ENCODE measurements at places on chromosomes 2 and 18.

DNA sequence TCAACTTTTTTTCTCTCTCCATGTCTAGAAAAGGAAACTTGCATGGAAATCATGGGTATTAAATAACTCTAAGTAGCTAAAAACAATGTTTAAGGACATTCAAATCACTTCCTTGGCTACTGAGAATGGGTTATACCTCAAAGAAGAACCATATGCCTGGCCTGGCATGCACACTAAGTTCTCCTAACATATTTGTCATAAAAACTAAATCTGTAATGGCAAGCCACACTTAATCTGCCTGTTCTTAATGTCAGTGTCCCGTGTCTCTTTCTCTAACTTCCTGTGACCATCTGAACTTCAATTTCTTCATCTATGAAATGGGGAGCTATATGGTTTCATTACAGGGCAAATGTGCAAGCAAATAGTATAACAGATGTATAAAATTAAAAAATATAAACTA is 11.1 kb downstream of the PDE1A start:
- DNase-seq, result no peak
- H3K27me3 ChIP-seq, result no peaks in the 10 kb centered on the region
- H3K4me3 ChIP-seq, result no peak overlapping the region
- H3K36me3 ChIP-seq, result no peaks in the 10 kb centered on the region
- no peaks in the 10 kb centered on the region for H3K4me1 ChIP-seq

DNA sequence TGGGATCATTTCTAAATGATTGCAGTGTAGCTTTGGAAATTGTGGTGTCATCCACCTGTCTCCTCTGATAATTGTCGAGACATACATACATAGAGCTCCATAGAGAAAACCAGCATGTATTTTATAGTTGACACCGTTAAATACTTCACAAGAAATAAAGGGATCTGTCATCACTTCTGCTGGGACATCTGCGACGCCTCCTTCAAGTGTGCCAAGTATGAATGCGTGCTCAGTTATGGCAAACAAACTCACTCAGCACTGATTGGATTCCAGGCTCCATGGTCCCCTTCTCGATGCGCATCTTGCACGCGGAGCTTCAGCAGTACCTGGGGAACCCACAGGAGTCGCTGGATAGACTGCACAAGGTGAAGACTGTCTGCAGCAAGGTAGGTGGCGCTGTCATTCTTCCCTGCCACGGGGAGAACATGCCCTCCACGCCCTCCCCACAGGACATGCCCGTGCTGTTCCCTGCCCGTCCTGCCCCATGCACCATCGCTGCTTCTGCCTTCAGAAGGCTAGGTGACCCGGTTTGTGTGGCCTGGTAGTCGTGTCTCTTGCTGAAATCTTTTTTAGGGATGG is 64.1 kb downstream of the TRAPPC12 start:
- H3K27ac ChIP-seq, result no peak overlapping the region
- H3K4me1 ChIP-seq, result peaks cover 14% of the 10 kb centered on the region
- no peaks in the 10 kb centered on the region for H3K27me3 ChIP-seq
- H3K36me3 ChIP-seq, result peaks cover 57% of the 10 kb centered on the region

DNA sequence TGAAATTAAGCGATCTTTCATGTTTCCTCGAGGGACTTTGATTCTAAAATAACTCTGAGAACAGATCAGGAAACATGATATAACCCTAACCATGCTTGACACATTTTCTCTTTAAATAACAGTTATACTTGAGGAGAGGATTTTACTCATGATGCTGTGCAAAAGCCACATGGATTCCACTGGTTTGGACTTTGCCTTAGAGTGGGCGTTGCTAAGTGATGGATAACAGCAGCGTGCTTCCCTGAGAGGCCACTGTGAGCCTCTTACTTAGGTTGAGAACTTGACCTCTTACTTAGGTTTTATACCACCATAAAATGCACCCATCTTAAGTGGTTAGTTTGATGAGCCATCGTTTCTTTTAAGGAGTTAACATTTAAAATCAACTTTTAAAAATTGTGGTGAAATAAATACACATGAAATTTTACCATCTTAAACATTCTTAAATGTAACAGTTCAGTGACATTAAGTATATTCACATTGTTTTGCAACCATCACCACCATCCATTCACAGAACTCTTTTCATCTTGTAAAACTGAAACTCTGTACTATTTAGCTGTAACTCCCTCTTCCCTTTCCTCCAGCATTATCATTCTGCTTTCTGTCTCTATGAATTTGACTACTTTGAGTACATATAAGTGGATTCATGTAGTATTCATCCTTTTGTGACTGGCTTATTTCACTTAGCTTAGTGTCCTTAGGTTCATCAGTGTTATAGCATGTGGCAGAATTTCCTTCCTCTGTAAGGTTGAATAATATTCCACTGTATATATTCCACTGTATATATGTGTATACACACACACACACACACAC is 22.6 kb downstream of the ANXA4 start:
- H3K27ac ChIP-seq, result no peak overlapping the region
- no peak overlapping the region for H3K4me3 ChIP-seq
- peaks cover 52% of the 10 kb centered on the region for H3K4me1 ChIP-seq
- no peak for DNase-seq
- H3K27me3 ChIP-seq, result no peaks in the 10 kb centered on the region

DNA sequence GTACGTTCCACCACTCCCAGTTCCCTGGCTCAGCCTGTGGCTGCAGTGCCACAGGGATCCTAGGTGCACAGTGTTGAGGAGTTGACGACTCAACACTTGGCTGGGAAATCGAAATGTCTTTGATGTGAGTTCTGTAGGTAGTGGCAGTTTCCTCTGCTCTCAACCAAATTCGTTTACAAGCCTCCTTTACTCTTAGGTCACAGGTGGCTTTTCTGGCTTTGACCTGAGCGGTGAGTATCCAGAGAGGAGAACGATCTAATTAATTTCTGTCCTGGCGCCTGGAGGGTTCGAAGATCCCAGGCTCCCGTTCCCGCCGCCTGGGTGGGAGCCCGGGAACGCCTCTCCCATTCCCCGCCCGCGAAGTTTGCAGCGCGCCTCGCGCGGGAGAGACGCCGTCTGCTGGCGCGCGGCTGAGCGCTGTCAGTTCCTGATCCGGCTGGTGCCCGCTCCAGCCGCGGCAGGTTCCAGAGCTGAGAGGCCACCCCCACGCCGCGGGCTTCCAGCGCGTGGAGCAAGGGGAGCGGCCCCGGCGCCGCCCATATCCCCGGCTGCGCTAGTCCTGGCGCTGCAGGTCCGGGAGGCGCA is at the start of gene LAMA3:
LAMA3 (plus strand) TSS at position 423 of the 585 bp plus-strand sequence. CDS start 231 bp downstream, outside the sequence.
- H3K4me1 ChIP-seq, result peaks cover 10% of the 10 kb centered on the region
- no peak for DNase-seq
- H3K36me3 ChIP-seq, result no peaks in the 10 kb centered on the region
- no peak within 1 kb of the TSS for H3K27ac ChIP-seq
- peak within 1 kb of the TSS; percentile 55 for H3K4me3 ChIP-seq

DNA sequence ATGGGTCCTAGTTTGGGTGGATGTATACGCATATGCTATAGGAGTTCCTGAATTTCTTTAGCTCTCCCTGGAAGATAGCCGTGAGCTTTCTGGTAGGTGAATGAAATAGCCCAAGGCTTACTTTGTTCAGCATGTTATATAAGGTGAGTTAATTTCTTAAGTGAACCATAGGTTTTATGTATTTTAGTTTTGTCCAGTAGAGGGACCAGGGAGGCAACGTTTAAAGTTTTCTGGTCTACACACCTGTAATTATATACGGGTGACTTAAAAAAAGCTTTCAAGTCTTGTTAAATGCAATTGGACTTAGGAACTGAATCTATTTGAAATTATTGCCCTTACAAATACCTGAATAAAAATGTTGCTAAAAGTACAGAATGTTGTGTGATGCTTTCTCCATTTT is 402.5 kb upstream of the DDX18 start:
- no peaks in the 10 kb centered on the region for H3K4me1 ChIP-seq
- DNase-seq, result no peak
- H3K36me3 ChIP-seq, result no peaks in the 10 kb centered on the region
- no peak overlapping the region for H3K4me3 ChIP-seq
- H3K27me3 ChIP-seq, result no peaks in the 10 kb centered on the region

DNA sequence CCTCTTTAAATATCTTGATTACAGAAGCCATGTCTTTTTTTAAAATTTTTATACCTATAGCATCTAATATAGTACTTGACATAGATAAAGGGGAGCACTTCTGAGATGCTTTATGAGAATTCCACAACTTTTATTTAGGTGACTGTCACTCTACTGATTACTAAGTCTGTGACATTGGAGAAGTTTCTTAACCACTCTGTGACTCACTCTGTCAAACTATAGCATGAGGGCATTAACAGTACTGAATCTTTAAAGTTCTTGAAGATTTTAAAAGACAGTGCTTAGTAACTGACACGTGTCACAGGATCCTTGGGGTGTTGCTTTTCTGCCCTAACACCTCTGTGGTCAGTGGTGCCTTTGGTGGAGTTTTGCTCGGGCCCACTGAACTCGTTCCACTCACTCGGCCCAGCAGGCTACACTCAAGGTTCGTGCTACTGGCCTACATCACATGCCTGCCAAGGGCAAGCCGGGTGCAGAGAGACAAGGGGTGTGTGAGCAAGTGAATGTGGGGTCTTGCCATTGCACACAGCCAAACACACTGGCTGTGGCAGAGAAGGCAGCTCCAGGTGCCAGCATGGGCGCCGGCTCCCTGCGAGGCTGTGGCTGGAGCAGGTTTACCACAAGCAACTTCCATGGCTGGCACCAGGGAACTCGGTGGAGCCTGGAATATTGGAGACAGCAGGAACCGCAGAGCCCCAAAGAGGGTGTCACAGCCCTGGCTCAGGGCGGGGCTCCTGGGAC is 734.0 kb upstream of the CDH7 start:
- DNase-seq, result no peak
- no peak overlapping the region for H3K4me3 ChIP-seq
- no peak overlapping the region for H3K27ac ChIP-seq
- H3K36me3 ChIP-seq, result no peaks in the 10 kb centered on the region
- no peaks in the 10 kb centered on the region for H3K4me1 ChIP-seq
- no peaks in the 10 kb centered on the region for H3K27me3 ChIP-seq

GRCh38 chr18:21433436-21433835 is 167.1 kb downstream of the ESCO1 start:
- no peak for DNase-seq
- peaks cover 9% of the 10 kb centered on the region for H3K27me3 ChIP-seq
- no peaks in the 10 kb centered on the region for H3K36me3 ChIP-seq
- H3K4me1 ChIP-seq, result no peaks in the 10 kb centered on the region
- no peak overlapping the region for H3K27ac ChIP-seq
- no peak overlapping the region for H3K4me3 ChIP-seq

DNA sequence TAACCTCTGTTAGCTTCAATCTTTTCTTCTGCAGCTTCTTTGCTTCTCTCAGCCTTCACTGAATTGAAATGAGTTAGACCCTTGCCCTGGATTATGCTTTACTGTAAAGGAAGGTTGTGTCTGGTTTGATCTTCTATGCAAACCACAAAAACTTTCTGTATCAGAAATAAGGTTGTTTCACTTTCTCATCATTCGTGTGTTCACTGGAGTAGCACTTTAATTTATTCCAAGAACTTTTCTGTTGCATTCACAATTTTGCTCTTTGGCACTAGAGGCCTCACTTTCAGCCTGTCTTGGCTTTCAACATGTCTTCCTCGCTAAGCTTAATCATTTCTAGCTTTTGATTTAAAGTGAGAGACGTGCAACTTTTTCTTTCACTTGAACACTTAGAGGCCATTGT is 365.3 kb downstream of the TDRD15 start:
- no peak overlapping the region for H3K4me3 ChIP-seq
- no peaks in the 10 kb centered on the region for H3K27me3 ChIP-seq
- H3K27ac ChIP-seq, result no peak overlapping the region
- H3K36me3 ChIP-seq, result no peaks in the 10 kb centered on the region
- no peaks in the 10 kb centered on the region for H3K4me1 ChIP-seq

DNA sequence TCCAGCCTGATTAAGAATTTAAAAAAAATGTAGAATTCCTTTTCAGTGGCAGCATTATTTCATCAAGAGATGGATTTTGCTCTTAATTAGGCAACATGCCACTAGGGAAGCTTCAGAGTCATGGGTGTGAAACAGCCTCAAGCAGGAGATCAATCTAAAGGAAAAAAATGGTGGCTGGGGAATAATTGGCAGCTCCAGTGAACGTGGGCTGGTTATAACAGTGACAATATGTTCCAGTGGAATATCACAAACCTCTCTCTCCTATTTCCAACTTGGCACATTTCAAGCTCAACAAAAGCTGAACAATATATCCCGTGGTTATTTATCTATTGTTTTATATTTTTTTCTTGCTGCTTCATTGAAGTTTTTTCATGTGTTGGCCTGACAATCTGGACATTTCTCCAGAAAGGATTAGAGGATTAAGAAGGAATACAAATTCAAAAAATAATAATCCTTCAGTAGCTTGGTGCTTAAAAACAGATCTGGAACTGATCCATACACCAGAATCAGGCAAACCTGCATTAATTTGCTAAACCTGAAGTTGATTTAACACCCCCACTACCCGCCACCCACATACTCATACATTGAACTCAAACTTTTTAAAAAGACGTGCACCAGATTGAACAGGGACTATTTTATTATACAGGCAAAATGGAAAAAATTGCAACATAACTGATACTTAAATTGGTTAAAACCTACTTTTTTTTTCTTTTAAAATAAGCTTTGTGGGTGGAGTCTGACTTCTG is 255.9 kb upstream of the SPRED2 start:
- no peaks in the 10 kb centered on the region for H3K36me3 ChIP-seq
- H3K4me3 ChIP-seq, result no peak overlapping the region
- peaks cover 20% of the 10 kb centered on the region for H3K27me3 ChIP-seq
- H3K27ac ChIP-seq, result no peak overlapping the region
- no peak for DNase-seq

- H3K27ac ChIP-seq, result peak overlapping the region; percentile 74
- peaks cover 1% of the 10 kb centered on the region for H3K36me3 ChIP-seq
- peak; percentile 56 for DNase-seq
- H3K4me1 ChIP-seq, result peaks cover 44% of the 10 kb centered on the region
- H3K4me3 ChIP-seq, result peak overlapping the region; percentile 92
These were observed 1.0 kb downstream of the IRS1 start for GRCh38 chr2:226798422-226799210.

DNA sequence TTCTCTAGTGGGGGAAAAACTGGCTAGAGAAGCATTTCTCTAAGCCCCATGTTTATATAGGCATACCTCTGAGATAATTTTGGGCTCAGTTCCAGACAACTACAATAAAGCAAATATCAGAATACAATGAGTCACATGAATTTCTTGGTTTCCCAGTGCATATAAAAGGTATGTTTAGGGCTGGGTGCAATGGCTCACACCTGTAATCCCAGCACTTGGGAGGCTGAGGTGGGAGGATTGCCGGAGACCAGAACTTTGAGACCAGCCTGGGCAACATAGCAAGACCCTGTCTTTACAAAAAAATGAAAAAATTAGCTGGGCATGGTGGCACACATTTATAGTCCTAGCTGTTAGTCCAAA is 22.2 kb downstream of the TSN start:
- H3K4me3 ChIP-seq, result no peak overlapping the region
